Hematopoietic multipotent progenitor cell treated with erythropoietin and hydrocortisone succinate and interleukin-3 and kit ligand, for 8 days (in vitro differentiated cells): ENCODE measurements at places on chromosomes 1 and 21.

DNA sequence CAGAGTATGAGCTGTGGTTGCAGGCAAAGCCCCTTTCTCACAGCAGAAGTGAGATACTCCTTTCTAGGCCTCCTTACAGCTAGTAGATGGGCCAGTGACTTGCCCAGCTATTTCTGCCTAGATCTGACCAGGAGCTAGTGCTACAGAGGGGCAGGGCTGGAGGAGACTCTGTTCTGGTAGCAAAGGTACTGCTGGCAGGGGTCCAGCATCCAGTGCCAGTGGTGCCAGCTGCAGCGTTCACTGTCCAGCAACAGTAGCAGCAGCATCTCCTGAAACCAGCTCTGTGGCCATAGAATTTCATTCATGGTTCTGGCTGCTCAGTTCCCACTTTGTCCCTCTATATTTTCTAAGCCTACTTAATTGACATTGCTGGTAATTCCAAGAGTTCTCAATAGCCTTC is 62.5 kb upstream of the CNN3 start:
- DNase-seq = no peak

- peak; percentile 74 for DNase-seq
Measured at GRCh38 chr1:156115514-156116374, 1.2 kb downstream of the LMNA start.

- no peak for DNase-seq
Measured at GRCh38 chr1:222404710-222405109, 143.2 kb downstream of the HHIPL2 start.

- no peak for DNase-seq
Measured at GRCh38 chr1:29706936-29707335, 470.6 kb downstream of the PTPRU start.

GRCh38 chr1:200183637-200184036 is 156.1 kb downstream of the NR5A2 start:
- DNase-seq = no peak

- no peak for DNase-seq
Measured at GRCh38 chr1:23217421-23218115, at the start of gene HTR1D. Gene HTR1D, minus strand, starts transcription at chr1:23217502. Its CDS starts 23,283 bp downstream, at chr1:23194219.

GRCh38 chr1:116203920-116204319 is 92.7 kb downstream of the MAB21L3 start:
- DNase-seq = no peak

- DNase-seq = peak; percentile 14
Measured at GRCh38 chr1:64581843-64582185, 111.9 kb downstream of the CACHD1 start.

DNA sequence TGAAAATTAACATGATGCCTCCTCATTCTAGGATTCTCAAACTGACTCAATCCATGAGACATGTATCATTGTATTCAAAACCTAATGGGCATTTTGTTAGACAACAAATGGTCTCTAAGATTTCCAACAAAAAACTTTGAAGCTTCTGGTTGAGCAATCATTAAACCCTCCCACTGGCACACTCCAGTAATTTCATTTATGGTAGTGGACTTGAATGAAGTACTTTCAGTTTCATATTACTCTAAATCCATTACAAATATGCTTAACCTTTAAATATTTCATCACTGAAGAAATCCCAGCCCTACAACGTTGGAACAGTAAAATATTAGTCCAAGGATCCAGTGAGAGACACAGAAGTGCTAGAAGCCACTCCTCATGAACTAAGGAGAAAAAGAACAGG is 43.5 kb downstream of the GBP6 start:
- no peak for DNase-seq

DNA sequence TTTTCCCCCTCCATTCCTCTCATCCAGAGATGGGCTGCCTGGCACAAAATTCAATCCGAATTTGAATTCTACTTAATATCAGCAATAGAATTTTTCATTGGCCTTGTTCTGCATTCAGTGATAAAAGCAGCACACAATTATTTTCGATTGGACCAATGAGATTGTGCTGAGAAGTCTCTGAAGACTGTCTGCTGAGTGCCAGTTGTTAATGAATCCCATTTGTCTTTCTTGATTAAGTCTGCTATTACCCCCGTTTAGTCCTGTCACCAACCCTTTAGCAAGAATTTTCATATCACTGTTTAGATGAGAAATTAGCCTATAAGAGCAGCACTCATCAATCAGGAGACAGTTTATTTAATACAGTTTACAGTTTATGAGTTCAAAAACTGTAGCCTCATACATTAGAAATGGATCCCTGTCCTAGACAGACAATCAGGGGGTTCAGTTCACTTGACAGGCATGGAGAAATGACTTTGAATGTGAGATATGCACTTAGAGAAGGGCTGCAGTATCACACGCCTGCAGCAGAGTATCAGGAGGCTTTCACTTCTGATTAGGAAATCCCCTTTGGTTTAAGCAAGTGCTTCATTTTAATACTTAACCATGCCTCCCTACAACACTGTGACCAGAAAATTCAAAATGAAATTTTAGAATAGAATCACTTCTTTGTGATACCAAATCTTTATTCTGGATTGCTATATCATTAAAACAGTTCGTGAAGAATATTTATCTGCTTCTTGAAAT is 304.7 kb upstream of the PTBP2 start:
- no peak for DNase-seq
